ENCODE measurements at places on chromosomes 6 and 20.

DNA sequence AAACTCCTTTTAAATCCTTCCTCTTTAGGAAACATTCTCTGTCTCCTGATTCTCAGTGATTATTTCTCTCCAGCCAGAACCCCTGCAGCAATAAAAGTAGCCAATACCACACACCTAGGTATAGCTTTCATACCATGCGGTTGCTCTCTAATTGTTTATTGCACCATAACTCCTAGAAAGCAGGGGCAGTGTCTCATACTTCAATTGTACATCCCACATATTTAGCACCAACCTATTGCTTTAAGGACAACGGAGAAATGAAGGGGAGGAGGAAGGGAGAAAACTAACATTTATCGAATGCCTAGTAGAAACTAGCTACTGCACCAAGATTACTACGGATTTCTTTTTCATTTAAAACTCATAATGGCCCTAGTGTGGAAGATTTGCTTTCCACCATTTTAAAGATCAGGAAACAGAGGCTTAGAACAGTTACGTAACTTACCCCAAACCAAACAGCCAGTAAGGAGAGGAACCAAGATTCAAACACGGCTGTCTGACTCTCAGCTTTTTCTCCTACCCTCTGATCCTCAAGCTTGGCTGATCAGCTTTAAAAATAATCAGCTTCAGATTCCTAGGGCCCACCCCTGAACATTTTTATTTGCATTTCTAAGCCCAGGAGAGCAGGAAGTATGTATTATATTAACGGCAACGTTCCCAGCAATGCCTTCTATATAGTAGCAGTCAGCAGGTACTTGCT is 43.4 kb upstream of the ATXN1 start:
- DNase-seq: no peak
- no peaks in the 10 kb centered on the region for H3K27me3 ChIP-seq
- H3K4me1 ChIP-seq: peaks cover 6% of the 10 kb centered on the region
- no peak overlapping the region for H3K4me3 ChIP-seq
- H3K27ac ChIP-seq: no peak overlapping the region
- H3K36me3 ChIP-seq: no peaks in the 10 kb centered on the region

DNA sequence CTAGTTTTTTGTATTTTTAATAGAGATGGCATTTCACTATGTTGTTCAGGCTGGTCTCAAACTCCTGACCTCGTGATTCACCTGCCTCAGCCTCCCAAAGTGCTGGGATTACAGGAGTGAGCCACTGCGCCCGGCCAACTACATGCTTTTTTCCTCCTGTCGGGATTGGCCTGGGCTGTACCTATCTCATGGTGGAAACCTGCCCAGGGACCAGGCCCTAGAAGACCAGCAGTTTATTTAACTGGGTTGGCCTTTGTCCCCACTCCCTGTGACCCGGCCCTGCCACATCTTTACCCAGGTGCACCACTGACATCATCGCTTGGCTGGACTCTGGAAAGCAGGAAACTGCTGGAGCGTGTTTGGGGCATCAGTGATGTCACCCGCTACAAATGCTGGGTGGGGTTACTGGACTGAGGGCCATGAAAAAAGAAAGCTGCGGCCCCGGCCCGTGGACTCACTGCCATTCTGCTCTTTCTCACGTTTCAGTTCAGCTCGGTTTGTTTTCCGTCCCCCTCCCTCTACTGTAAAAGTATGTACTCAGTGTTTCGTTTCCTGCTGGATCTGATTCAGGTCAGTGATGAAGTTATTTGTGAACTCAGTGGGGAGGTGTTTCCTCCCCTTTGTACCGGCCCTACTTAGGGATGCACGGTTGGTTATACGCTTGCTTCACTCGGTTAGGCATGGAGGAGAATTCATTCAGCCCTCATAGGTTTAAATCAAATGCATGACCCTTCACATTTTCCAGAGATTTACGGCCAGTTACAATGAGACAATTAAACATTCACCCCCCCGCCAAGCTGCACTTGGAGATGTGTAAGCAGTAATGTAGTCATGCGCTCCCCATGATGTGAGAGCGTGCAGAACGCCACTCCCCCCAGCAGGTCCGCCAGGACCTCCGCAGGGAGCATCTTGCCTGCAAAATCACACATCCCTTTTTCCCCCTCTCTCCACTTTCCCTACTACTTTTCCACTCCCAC is 179.3 kb downstream of the MTHFD1L start:
- H3K36me3 ChIP-seq: no peaks in the 10 kb centered on the region
- DNase-seq: peak; percentile 72
- peak overlapping the region; percentile 75 for H3K27ac ChIP-seq
- no peaks in the 10 kb centered on the region for H3K27me3 ChIP-seq

- H3K27me3 ChIP-seq: no peaks in the 10 kb centered on the region
- peak; percentile 79 for DNase-seq
- H3K36me3 ChIP-seq: no peaks in the 10 kb centered on the region
- no peak overlapping the region for H3K27ac ChIP-seq
Measured at GRCh38 chr6:32146687-32147086, 5.1 kb downstream of the PRRT1 start.

DNA sequence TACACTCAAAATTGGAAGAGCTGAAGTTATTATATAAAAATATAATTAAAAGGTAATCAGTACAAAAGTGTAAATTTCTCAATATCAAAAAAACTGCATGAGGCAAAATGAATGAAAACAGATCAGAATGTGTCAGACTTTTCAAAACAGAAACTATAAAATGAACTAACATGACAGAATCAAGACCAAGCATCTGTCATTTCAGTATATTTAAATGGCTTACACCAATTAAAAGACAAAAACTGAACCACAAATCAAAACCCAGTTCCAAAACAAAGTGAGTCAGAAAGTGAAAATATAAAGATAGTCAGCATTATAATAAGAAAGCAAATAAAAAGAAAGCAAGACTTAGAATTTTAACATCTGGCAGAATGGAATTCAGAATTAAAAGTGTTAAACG is 289.7 kb downstream of the UBE3D start:
- no peak overlapping the region for H3K4me3 ChIP-seq
- no peaks in the 10 kb centered on the region for H3K4me1 ChIP-seq
- no peaks in the 10 kb centered on the region for H3K27me3 ChIP-seq
- no peak overlapping the region for H3K27ac ChIP-seq

DNA sequence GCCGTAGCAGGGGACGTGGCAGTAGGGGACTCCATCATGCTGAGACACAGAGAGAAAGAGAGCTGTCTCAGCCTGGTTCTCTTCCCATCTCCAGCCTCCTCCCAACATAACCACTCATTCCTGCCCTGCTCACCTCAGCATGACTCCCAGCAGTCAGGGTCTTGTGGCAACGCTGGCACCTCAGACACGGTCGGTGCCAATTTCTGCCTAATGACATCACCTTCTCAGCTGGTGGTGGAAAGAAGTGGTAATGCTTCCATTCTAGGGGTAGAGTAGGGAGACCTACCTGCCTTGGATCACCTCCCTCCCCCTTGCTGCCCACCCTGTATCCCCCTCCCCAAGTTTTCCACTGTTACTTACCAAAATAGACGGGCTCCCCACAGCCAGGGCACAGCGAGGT is 2.5 kb downstream of the CRIP3 start:
- no peaks in the 10 kb centered on the region for H3K27me3 ChIP-seq
- no peak overlapping the region for H3K4me3 ChIP-seq
